ENCODE measurements at places on chromosomes 4 and X.

- no peak for DNase-seq
These were observed 446.3 kb upstream of the GNPDA2 start for GRCh38 chr4:45172636-45173035.

DNA sequence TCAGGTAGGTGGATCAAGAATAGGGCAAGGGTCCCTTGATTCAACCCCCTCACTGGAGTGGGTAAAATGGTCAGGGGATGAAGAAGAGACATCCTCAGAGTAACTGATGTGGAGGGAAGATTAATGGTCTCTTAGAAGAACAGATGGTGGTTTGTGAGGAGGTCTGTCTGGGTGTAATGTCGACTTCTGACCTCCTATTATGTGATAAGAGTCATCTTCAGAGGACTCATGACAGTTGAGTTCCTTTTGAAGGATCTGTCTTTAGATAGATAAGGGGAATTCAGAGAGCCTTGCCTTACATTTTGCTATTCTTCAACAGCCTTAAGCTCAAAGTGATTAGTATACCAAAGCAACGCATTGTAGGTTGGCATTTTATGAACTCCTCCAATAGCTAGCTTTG, 27.1 kb upstream of the MAGEA8 start:
- DNase-seq, result no peak

GRCh38 chrX:48958635-48959094, 1.3 kb upstream of the OTUD5 start:
- no peak for DNase-seq

DNA sequence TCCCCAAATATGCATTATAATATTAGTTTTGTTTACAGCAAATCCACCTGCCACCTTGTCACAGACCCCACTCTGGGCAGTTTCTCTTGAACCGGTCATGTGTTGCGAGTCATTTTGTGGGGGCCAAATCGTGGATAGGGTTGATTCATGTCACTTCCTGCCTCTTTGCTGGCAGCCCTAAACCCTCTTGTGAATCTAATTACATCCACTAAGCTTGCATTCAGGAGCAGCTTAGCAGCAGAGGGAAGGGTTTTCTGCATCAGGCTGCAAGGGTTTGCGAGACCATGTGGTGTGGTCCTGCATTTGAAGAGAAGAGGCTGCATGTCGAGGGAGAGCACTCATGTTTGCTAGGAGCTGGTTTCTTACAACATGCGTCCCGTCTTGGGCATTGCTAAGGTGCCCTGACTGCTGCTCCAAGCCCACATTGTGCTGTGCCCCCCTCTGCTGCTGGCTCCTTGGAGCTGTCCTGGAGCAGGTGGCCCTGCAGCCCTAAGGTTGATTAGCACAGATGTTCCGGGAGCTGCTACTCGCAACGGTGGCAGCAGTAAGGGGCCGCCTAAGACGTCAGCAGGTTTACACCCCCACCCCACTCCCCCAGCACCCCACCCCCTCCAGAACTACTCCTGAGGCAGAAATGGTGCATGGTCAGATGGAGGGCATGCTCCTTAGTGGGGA, 88.9 kb upstream of the CLDN34 start:
- DNase-seq, result no peak

GRCh38 chrX:120426599-120426998, 42.5 kb downstream of the LAMP2 start:
- DNase-seq, result no peak

- no peak for DNase-seq
These were observed 25.4 kb upstream of the TNIP3 start for GRCh38 chr4:121189326-121190215.

DNA sequence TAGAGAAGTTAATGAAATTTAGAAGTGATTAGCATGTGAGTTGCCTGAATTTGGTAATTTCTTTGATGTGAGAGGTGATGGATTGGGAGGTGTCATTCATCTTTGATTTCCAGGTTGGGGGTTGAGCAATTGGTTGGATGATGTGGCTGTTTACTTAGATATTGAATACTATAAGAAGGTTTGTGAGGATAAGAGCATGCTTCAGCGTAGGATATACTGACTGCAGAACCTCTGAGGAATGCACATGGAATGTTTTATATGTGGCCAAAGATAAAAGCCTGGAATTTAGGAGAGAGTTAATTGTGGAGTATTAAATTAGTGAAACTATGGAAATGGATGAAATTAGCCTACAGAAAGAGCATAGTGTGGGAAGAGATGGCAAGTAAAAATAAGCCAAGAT, 165.4 kb upstream of the MAD2L1 start:
- DNase-seq, result no peak

GRCh38 chrX:4881277-4881676, 1167.8 kb upstream of the PRKX start:
- DNase-seq, result no peak

DNA sequence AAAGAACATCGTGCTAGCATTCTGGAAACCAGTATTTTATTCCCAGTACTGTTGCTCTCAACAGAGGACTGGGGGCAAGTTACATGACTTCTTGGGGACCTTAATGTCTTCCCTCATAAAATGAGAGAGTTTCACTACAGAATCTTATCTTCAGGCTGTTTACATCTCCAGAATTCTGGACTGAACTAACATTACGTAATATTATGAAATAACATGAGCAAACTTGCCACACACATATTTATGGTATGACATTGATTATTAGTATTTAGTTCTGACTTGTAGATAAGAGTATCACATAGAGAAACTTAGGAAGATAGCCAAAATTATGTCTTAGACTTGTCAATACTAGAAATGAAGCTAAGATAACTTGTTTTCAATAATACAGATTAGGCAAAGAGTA, 68.0 kb downstream of the NFKB1 start:
- no peak for DNase-seq

- DNase-seq, result no peak
These were observed 19.0 kb downstream of the NKX6-1 start for GRCh38 chr4:84480082-84480481.

DNA sequence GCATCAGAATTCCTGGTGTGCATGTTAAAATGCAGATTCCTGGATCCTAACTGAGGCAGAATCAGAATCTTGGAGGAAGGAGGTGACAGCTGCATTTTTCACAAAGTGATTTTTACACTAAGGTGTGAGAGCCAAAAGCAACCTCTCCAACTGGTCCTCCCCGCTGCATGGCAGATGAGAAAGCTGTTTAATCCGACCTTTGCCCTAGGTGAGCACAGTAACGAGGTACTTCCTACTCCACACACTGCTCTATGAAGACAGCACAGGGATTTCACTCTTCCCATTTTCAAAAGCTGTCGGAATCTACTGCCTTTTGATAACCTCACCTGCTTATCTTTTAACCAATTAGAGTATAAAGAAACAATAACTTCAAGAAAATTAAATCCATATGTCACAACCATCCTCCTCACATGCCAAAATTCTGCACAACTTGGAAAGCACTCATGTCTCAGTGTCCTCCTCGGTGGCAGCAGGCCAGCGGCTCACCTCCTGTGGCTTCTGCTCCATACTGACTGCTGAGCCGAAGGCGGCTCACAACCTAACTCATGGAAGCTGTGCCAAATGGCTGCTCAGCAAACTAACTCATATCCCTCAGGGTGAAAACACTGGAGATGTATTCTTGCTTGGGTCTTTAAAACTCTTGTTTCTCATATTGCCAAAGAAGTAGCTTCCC, 3.6 kb downstream of the CASP6 start:
- DNase-seq, result no peak

DNA sequence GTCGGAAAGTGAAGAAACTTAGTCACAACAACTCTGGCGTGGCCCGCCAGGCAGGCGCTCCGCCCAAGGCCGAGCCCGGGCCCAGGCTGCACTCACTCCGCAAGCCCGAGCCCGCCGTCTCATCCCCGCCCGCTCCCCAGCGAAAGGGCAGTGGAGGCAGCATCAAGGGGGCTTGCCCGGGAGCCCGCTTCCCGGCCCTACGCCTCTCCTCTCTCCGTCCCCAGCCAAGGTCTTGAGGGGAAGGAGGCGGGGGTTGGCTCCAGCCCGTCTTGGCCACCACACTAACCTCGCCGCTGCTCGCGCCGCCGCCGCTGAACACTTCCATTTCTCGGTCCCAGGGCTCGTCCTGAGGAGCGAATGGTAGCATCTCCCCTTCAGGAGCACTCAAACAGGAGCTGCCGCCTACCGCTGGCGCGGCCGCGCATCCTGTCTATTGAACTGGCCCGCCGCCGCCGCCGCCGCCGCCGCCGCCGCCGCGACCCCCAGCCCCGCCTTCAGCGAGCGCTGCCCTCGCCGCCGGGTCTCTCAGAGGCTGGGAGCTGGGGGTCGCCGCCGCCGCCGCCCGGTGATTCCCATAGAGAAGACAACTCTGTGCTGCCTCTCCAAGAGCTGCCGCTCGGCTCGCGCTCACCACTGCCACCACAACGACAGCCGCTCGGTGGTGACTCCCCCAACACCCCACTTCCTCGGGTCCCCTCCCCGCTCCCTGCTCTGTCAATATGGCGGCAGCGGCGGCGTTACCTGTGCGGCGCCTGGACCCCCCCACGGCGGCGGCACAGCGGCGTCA, at the start of gene RPS6KA6:
Gene RPS6KA6, minus strand, starts transcription at position 667 of the 787 bp plus-strand sequence. Its CDS starts 300 bp downstream, at position 367.
- no peak for DNase-seq

DNA sequence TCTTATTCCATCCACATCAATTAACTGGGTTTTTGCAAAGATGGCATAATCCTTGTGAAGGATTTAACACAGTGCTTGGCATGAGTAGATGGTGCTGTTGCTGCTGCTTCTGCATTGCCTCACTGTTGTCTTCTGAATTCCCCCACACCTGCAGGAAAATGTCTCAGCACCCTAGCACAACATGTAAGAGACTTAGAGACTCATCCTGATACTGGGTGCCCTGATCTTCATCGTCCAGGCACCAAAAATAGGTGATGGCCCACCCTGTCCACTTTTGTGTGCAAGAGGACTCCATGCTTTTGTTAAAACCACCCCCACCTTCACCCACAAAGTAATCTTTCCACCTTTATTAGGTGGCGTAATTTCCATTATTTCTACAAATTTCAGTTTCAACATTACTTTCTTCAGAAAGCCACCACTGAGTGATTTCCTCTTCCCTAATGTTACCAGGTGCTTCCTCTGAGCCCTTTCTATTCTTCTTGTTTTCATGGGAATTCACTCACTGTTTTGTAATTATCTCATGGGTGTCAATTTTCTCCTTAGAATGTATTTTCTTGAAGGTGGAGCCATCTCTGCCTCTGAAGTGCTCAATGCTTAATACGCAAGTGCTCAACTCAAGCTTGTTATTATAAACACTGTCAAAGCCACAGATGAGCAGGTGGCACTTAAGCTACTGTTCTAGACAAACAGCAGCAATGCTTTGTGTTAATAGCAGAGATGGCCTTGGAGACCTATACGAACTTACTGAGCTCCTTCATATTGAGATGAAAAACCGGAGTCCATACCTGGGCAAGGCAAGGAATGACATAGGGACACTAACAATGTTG, 89.5 kb downstream of the HS3ST1 start:
- DNase-seq, result no peak

DNA sequence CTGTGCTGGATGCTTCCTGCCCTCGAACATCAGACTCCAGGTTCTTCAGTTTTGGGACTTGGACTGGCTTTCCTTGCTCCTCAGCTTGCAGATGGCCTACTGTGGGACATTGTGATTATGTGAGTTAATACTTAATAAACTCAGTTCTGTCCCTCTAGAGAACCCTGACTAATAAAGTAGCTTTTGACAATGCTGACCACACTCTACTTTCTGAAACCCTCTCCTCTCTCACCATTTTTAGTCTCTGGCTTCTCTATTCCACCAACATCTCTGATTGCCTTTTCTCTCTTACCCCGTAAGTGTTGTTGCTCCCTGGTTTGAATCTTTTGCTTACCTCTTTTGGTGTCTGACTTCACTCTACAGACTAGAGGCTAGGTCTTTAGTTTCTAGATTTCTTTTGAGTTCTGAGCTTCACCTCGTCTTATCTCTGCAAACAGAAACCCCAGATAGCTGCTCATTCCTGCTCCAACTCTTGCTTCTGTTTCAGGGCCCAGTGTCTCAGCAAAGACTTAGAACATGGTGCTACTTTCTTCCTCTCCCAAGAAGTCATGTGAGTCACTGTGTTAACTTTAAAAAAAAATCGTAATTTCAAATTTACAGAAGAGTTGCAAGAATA, 11.4 kb downstream of the TMSB4X start:
- DNase-seq, result no peak

DNA sequence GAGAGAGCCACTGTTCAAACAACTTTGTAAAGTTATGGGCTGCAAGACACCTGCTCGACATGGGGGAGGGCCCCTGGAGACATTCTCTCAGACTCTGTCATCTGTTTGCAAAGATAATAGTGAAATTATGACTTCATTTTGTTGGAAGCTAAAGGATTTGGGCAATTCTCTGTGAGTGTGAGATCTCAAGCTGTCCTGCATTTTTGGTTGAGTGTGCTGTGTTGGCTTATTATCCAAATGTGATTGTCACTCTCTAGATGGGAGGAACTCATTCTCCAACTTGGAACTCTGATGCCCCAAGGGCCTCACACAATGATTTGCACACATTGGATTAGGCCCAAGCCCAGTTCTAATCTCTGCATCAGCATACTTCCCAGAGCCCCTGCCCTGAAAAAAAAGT, 63.7 kb downstream of the STK32B start:
- no peak for DNase-seq

DNA sequence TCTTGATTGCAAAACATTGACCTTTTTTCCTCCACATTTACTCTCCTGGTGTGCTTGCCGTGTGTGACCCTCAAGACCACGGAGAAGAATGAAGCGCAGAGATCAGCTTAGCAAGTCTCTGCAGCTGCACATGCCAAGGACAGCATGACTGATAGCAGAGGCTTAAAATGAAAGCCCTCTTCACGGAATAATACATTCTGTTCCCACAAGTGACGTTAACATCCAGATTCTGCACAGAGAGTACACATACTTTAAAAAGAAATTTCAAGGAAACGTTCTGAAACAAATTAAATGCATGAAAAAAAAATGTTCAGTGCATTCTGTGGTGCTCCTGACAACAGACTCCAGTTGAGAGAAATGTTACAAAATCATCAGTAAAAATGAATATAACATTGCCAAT, 60.9 kb downstream of the SLC7A11 start:
- DNase-seq, result no peak

DNA sequence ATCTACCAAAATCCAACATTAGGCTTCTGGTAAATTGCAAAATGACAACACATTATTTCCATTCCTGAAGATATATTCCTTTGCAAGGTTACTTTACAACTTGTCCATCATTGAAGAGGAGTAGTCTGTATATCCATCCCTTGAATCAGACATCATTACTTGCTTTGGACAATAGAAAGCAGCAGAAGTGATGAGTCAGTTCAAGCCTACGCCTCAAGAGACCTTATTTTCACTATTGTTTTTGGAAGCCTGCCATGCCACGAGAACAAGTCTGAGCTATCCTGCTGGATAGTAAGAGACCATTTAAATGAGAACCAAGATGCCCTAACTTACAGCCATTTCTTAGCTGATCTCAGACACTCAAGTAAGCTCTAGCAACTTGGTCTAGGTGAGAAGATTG, 246.0 kb upstream of the HHIP start:
- DNase-seq, result no peak

GRCh38 chr4:152780267-152780778, 569 bp downstream of the ARFIP1 start:
- DNase-seq, result peak; percentile 41

DNA sequence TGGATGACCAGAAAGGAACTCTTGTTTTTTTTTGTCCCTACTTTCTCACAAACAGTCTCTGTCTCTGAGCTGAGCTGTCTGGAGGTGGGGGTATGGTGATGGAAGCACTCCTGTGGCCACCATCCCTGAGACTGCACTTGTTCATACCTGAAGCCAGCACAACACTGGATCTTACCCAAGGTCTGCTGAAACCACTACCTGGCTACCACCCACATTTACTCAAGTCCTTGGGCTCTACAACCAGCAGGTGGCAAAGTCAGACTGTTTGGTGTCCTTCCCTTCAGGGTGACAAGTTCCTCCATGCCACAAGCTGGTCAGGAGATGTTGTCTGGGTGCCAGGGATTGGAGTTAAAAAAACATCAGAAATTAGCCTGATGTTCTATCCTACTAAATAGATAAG, 89.7 kb downstream of the NEXMIF start:
- no peak for DNase-seq

- DNase-seq, result no peak
These were observed 19.9 kb downstream of the FLNA start for GRCh38 chrX:154354516-154354915.

Data from stimulated activated CD4-positive, alpha-beta T cell treated with anti-CD3 and anti-CD28 coated beads, Interleukin-12 subunit alpha, Interleukin-12 subunit beta, amount 100 ng/mL, for 24 hours (primary cell).